ENCODE measurements at places on chromosomes 5 and 9.

GRCh38 chr5:158763217-158763616 is 336.5 kb downstream of the EBF1 start:
- no peak for DNase-seq

DNA sequence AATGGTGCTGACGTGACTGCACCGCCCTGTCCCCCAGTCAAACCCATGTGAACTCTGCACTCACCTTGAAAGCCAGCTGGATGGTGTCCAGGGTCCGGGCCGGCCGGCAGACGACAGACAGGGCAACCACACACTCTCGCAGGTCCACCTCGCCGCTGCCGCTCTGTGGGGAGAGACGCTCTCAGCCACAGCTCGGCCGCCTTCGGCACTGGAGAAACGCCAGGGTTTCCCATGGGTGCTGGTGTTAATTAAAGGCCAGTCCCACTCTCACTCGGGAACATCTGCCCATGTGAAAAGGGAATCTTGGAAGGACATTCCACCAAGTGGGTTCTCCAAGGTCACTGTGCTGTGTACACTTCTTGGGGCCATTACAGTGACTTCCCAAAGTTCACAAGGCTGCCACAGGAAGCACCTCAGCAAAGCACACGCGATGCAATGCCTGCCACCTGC is 25.5 kb upstream of the SLC6A3 start:
- no peak for DNase-seq

- no peak for DNase-seq
Measured at GRCh38 chr5:88702332-88702731, 180.7 kb downstream of the MEF2C start.

GRCh38 chr9:138083873-138084272 is 206.3 kb downstream of the CACNA1B start:
- DNase-seq = no peak

DNA sequence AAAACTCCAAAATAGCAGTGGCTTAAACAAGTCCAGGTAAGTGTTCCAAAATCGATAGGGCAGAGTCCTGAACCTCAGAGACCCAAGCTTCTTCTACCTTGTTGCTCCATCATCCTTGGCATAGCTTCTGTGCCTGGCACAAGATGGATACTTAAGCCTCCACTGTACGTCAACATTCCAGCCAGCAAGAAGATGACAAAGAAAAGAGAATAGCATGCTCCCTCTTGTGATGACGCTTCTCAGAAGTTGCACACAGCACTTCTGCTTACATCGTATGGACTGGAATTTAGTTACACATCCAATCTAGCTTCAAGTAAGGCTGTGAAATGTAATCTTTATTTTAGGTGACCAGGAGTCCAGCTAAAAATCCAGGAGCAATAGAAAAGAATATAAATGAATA is 227.4 kb downstream of the ESM1 start:
- DNase-seq = no peak

DNA sequence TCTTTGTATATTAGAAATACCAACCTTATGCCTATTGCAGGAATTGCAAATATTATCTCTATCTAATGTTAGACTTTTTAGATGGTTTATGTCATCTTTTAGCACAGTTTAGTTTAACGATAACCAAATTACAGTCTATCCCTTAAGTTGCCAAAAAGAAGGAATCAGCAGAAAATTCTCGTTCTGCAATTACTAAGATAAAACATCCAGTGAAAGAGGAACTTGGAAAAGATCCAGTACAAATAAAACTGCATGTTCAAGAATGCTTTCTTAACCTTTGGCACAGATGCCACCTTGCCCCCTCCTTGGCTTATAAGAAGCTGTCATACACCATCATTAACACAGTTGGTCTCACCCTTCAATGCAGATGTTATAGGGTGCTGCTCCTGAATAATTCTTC is 124.0 kb downstream of the SEMA5A start:
- no peak for DNase-seq

- peak; percentile 40 for DNase-seq
Measured at GRCh38 chr9:70411121-70411929, 3.1 kb downstream of the KLF9 start.

GRCh38 chr9:114697951-114698351 is 16.0 kb upstream of the TEX48 start:
- DNase-seq = no peak

DNA sequence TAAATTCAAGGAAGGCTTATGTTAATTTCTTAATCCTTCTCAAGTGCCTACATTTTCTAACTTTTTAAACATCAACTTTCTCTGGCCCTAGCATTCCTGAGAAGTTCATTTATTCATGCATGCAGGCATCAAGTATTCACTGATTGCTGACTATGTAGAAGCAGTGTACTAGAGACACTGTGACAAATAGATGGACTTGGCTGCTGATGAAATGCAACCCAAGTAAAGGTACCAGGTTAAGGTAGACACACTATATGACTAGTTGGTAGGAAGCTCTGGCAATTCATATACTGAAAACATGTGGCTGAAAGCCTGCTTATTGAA is 66.6 kb downstream of the PRLR start:
- no peak for DNase-seq

- no peak for DNase-seq
Measured at GRCh38 chr5:150122158-150122510, 33.5 kb downstream of the PDGFRB start.

- DNase-seq = no peak
Measured at GRCh38 chr9:72996114-72996513, 43.3 kb upstream of the ALDH1A1 start.

DNA sequence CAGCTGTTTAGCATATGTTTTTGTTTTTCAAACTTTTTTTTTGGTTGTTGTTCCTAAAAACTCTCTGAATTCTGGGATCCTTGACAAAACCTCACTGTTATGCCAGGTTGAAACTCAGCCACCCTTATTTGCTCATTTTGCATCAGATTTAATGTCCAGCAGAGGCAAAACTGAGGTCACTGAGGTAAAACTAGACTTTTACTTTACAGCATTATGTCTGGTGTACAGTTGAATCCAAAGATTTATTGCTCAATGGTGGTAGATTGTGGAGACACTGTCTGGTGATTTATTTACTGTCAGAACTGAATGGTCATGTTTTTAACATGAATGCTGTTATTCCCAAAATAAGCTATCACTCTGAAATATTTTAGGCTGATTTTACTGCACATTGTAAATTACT is 87.9 kb downstream of the FBXL7 start:
- no peak for DNase-seq

- no peak for DNase-seq
Measured at GRCh38 chr5:154576429-154576806, 98.4 kb upstream of the HAND1 start.

DNA sequence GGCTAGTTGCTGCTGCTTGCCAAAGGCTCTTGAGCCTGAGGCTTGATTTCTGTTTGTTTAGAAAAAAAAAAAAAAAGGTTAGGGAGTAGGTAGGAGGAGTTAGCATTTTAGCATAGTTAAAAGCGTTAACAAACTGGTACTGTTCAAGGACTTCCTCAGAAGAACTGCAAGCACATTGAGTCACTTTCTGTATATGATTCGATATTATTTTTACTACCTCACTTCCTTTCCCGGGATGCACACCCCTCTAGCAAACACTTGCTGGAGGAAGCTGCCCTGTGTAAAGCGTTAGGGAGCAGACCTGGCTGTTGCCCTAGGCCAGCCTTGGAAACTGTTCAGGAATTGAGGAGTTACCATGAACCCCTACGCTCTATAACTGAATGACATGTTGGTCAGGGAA is 15.7 kb upstream of the CEP120 start:
- no peak for DNase-seq

DNA sequence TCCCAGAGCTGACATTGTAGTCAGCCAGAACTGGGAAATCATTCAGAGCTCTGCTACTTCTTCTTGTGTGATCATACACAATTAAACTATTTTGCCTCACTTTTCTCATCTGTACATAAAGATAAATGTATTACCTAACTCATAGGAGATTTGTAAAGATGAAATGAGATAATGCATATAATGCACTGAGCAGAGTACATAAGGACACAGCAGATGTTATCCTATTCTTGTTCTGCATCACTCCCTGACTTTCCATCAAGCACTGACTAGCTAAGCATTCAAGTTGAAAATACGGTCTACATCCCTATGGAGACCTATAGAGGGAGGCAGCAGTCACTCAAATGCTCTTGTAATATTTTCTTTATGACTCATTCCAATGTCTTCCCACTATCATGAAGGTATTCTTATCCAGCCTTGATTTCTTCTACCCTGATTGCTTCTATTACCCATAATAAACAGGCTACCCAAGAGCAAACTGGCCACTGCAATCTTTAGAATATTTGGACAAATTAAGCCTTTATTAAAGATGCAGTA is 16.3 kb upstream of the PRR16 start:
- DNase-seq = no peak

DNA sequence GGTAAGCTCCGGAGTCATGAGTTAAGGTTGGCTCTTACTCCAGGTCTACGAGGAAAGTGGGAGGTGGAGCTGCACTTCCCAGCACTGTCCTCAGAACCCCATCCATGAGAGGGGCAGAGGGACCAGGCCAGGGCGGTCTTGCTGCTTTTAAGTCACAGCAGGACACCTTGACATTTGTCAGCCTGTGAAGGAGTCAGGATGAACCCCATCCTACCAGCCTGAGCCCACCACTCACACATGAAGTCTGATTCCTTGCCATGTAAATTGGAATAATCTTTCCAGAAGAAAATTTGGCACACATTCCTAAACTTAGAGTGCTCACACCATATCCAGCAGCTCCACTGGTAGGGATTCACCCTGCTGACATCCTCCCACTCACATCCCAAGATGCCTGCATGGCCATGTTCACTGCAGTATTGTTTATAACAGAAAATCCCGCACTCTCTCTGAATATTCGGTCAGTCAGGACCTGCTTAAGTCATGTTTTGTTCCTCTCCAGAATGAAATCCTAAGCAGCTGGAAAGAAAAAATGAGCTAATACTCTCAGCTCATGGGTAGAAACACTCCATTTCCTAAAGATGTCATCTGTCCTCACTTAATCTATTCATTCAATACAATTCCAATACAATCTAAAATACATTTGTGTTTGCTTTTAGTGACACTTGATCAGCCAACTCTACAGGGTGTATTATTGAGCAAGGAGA is 79.3 kb upstream of the COL5A1 start:
- no peak for DNase-seq

DNA sequence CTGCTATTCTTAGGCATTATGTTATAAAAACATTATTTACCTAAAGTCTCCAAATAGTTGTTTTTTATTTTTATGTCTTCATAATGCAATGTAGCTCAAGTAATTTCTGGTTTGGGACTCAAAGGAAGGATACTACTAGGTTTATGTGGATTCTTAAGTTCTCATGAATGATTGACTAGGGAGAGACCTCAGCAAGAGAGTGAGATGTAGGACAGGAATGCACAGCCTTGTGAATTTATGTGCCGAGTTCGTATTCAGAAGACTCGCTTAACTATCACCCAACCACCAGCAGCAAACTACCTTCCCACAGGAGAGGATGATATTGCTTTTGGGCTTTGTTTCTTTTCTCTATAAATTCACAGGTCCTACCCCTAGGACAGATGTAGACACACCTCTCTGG is 282.9 kb downstream of the ARHGEF28 start:
- no peak for DNase-seq

GRCh38 chr5:130102375-130102774 is 198.1 kb downstream of the CHSY3 start:
- no peak for DNase-seq

GRCh38 chr5:139306628-139307379 is 13.3 kb downstream of the MATR3 start:
- no peak for DNase-seq

DNA sequence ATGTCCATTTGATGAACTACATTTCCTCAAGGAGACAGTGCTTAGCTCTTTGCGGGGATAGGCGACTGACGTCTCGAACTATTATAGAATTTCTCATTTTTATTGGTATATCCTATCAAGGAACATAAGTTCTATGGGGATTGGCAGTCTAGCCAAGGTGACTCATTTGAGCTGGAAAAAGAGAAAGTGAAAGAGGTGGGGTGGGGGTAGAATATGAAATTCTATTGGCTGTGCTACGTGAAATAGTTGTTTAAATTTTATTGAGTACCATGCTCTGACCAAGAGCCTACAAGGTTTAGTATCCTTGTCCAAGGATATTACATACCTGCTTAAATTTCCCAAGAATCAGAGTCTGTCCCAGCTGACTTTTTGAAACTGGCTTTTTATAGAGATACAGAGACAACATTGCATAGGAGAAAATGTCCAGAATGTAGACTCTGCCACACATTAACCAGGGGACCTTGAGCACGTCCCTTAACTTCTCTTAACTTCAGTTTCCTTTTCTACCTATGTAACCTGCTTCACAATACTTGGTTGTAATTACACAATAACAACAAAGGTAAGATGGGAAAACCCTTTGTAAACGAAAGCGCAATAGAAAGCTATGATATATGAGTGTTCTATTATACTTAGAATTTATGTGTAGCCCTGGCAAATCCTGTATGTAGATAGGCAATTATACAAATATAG is 226.4 kb upstream of the WWC1 start:
- DNase-seq = no peak

GRCh38 chr5:56055859-56056258 is 61.1 kb upstream of the IL6ST start:
- no peak for DNase-seq

DNA sequence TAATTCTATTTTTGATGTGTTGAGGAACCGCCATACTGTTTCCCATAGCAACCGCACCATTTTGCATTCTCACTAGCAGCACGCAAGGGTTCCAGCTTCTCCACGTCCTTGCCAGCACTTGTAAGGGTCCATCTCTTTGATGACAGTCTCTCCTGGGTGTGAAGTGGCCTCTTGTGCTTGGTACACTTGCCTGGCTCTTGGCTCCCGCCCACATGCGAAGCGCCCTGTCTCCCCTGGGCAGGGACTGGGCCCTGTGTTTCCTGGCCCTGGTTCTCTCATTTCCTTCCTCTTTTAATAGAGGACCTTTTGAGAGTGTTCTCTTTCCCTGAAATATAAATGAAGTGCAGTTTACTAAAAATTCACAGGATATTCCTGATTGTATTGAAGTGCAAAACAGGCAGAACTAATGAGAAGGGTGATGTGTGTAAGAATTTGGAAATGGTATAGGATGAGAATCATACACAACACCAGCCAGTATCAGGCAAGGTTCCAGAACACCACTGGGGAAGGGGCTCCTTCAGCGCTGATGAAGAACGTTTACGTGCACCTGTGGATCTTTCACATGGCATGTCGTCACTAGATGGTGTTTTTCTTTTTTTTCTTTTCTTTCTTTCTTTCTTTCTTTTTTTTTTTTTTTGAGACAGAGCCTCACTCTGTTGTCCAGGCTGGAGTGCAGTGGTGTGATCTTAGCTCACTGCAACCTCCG is 73.0 kb downstream of the EHMT1 start:
- no peak for DNase-seq

GRCh38 chr5:31827867-31828266 is 188.9 kb downstream of the PDZD2 start:
- no peak for DNase-seq

- no peak for DNase-seq
Measured at GRCh38 chr5:174371600-174372094, 326.1 kb downstream of the NSG2 start.
